Activated T-cell treated with anti-CD3 and anti-CD28 coated beads, Interleukin-2, amount 50 U/mL, for 24 hours (primary cell): ENCODE measurements at places on chromosomes 2 and 18.
A peak's percentile ranks its signal among the peaks of the same experiment; 100 is the strongest.

- no peak for DNase-seq
These were observed 120.9 kb downstream of the FSIP2 start for GRCh38 chr2:185859506-185859905.

DNA sequence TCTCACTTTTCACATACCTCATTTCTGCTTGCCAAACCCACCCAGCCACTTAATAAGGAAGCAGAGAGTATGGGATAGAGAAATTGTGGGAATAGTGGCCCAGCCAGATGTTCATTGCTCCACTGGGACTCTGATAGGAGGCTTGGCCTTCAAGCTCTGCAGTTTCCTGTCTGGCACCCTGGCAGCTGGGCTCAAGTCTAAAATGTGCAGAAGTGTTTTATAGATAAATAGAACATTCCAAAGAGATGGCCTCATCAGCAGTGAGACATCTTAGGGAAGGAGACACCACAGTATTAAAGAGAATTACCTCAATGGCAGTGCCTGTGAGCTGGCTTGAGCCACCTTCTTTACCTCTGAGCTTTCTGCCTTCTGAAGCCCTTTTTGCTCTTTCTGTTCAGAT is 24.7 kb downstream of the COPS7B start:
- no peak for DNase-seq

- peak; percentile 76 for DNase-seq
These were observed at the start of gene QPCT for GRCh38 chr2:37344453-37345361. QPCT (plus strand) TSS chr2:37344630; CDS start chr2:37344732, 102 bp downstream.

DNA sequence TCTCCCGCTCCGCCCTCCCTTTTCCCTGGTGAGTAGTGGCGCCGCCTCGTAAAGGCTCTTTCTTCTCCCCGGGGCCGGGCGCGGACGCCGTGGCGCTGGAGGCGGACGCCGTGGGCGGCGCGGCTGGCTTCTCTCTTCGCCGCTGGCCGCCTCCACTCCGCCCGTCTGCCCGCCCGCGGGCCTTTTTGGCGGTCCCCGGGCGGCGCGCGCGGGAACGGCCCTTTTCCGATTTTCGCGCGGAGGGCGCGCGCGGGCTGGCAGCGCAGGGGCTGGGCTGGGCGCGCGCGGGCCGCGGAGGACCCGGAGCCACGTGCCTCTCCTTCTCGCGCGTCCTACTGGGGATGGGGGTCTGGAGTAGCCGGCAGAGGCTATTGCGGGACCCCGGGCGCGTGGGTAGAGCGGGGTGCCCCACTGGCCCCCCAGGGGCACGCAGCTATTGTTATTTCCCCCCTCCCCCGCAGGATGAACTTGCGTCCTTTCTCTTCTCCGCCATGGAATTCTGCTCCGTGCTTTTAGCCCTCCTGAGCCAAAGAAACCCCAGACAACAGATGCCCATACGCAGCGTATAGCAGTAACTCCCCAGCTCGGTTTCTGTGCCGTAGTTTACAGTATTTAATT is 472 bp downstream of the SLC20A1 start:
- no peak for DNase-seq
